ENCODE measurements at places on chromosomes 6 and 20.

- DNase-seq = no peak
Observed at GRCh38 chr6:134317471-134318131, at the start of gene SGK1. Gene SGK1, minus strand, starts transcription at chr6:134318112. Its CDS starts 652 bp downstream, at chr6:134317460.

- DNase-seq = no peak
Observed at GRCh38 chr20:25269057-25269832, 21.4 kb downstream of the PYGB start.

DNA sequence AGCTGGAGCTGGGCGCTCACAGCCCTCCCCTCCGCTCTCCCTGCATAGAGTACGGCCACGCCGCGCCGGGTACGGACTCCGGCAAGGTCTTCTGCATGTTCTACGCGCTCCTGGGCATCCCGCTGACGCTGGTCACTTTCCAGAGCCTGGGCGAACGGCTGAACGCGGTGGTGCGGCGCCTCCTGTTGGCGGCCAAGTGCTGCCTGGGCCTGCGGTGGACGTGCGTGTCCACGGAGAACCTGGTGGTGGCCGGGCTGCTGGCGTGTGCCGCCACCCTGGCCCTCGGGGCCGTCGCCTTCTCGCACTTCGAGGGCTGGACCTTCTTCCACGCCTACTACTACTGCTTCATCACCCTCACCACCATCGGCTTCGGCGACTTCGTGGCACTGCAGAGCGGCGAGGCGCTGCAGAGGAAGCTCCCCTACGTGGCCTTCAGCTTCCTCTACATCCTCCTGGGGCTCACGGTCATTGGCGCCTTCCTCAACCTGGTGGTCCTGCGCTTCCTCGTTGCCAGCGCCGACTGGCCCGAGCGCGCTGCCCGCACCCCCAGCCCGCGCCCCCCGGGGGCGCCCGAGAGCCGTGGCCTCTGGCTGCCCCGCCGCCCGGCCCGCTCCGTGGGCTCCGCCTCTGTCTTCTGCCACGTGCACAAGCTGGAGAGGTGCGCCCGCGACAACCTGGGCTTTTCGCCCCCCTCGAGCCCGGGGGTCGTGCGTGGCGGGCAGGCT, 4.6 kb downstream of the KCNK15 start:
- DNase-seq = no peak

- DNase-seq = no peak
Observed at GRCh38 chr20:41087777-41088176, 49.6 kb upstream of the PLCG1 start.

- no peak for DNase-seq
Observed at GRCh38 chr6:90297867-90298381, 1.3 kb upstream of the BACH2 start.

DNA sequence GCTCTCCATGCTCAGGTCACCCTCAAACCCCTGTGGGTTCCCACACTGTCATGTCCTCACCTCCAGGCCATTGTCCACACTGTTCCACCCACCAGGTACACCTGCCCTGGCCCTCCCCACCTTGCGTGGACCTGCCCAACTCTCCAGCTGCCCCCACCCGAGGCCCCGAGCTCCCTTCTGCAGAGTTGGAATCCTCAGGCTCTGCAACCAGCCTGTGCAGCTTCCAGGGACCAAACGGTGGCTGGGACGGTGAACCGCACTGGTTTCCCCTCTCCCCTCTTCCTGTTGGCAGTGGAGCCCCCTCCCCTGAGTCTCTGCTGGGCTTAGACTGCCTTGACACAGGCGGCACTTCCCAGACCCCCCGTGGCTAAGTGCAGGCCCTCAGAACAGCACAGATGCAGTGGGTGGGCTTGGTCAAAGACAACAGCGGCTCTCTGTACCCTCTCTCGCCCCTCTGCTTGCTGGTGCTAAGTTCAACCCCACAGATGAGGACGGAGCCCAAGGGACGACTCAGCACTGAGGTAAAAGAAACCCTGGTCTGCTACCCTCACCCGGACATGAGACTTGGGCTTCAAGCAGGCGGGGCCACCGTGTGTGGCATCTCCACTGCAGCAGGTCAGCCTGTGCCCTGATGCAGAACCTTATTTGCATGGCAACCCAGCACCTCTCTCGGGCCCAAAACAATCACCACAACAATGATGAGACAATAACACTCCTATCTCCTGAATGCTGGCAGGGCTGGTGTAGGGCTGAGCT, 11.0 kb downstream of the ZBP1 start:
- DNase-seq = no peak

GRCh38 chr6:139519571-139520031, 145.2 kb upstream of the CITED2 start:
- DNase-seq = no peak

DNA sequence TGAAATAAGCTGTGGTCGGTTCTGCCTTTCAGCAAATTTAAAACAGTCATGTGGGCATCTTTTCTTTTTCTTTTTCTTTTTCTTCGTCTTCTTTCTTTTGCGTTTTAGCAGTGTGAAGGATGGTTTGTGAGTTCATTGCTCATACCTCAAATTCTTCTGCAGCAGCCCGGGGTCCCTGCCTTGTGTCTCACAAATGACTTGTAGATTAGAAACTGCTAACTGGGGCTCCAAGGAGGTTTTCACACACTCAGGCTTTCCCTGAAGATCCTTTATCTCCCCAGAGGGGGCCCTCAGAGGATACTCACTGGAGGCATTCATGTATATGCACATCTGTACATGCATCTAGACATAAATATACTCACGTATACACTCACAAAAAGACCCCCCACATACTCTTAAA, 1.7 kb downstream of the SMOC2 start:
- DNase-seq = no peak

DNA sequence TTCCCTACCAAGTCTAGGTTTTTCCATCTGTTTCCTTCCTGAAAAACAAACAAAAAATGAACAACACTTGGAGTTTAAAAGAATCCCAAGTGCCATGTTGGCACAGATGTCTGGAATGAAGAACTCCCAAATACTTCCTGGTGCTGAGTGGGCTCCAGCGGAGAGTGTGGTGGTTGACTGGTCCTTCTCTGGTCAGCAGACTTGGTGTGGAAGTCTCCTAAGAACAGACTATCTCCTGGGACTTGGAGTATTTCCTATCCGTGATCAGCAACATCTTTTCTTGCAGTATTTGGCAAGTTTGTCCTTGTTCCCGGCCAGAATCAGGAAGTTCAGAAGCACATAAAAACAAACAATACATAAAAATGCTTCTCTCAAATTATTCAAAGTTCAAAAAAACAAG, 154.1 kb downstream of the MTFR2 start:
- DNase-seq = no peak

DNA sequence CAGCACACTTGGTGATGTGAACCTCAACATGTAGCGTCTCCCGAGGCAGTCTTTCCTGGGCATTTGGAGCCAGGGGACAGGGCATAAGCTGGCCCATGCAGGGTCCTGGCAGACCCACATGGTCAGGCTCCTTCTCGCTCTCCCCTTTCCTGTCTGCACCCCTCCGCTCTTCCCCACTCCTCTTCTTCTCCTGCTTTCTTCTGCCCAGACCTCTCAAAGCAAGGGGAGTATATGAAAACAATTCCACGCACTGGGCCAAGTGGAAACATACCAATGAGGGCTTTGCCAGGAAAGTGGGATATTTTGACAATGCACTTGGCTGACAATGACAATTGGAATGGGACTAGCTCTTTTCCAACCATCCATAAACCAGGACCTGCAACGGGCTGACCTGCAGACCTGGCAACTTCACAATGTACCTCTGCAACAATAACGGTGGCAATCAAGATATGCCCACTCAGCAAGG, 58.9 kb upstream of the TRAF3IP2 start:
- no peak for DNase-seq

DNA sequence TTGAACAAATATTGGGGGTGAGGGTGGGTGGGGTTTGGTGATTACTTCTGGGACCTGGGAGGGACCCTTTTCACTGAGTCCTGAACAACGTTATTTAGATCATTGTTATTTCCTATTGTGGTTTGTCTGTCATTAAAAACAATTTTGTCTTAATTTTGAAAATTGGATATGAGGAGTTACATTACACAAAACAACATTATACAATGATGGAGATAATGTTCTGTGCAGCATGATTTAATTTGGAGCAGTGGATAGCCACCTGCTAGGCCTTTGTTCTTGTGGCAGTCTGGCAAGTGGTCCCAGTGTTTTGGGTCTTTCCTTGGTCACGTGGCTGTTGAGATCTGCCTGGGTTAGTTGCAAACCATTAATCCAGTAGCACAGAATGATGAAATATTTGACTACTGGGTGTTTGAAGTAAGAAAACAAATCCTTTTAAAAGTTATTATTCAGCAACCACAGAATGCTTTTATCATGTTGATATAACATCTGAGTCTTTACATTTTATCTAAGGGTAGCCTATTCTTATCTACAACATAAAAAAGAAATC, 172.8 kb downstream of the CDKAL1 start:
- no peak for DNase-seq
